SK-N-SH treated with all-trans-retinoic acid at 6 μM for 48 hours (cell line): ENCODE measurements at places on chromosomes 6 and 20.

DNA sequence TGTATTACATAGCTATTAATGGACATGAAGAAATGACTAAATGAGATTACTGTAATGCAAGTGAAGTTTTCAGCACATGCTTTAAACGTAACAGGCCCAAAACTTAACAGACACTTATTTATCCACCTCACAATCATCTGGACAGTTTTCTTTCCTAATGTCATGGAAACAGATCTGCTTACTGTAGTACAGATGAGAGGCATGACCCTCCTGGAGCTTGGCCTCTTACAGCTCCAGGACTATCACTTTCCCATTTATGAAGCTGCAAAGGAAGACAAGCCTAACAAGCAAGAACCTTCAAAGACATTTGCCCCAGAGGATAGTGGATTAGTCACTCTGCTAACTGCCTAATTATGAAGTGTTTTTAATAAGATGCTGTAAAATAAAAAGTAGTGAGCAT lies 419.3 kb downstream of the PHF3 start:
- ATAC-seq: peak; percentile 67

- ATAC-seq: peak; percentile 82
Observed at GRCh38 chr20:37901654-37902503, 1.0 kb upstream of the VSTM2L start.

GRCh38 chr6:105943514-105943913 lies 142.6 kb upstream of the PRDM1 start:
- ATAC-seq: no peak

- ATAC-seq: no peak
Observed at GRCh38 chr6:156735751-156736150, 41.4 kb upstream of the ARID1B start.

- ATAC-seq: peak; percentile 89
Observed at GRCh38 chr20:45036044-45036755, 64.7 kb downstream of the KCNS1 start.

DNA sequence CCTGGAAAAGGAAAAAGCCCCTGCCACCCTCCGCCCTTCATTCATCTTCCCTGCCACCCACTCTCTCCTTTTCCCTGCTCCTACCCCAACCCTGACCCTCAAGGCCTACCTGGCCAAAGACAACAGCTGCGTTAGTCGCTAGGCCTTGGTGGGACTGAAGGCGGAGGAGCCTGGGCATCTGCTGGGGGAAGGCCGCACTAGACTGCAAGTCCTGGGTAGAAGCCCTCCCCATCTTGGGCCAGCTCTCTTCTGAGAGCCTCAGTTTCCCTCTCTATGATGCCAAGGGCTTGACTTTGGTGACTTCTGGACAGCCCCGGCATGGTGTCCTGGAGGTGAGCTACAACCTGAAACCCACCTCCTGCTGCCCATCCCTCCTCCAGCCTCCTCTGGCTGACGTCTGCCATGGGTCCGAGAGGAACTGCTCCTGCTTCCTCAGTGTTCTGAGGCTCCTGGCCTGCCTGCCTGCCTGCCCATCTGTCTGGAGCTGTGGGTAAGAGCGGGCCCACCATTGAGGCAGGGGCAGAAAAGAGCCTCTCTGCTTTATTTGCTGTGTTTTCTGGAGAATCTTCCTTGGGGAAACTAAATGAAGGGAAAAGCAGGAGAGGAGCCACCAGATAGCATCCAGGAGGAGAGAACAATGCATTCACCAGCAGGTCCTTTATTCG lies 7.5 kb upstream of the FOXC1 start:
- no peak for ATAC-seq

DNA sequence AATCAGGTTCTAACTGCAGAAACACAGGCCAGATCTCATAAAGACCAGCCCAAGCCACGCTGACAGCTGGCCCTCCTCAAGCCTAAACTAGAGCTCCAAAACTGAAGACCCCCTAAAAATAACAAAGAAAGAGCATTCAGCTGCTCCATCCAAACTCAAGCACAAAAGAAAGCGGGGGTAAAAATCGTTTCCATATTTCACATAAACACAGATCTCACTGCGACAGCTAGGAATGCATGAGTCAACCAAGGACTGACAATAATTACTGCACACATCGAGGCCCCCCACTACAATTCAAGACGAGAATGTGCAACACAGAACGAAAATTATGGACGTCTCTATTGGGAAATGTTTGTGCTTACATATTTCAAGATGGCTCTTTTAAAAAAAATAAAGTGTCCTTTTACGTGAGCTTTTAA lies 31.1 kb downstream of the CNKSR3 start:
- peak; percentile 71 for ATAC-seq

GRCh38 chr20:20781029-20781428 lies 68.6 kb upstream of the RALGAPA2 start:
- ATAC-seq: no peak

GRCh38 chr6:145012039-145012662 lies 723.2 kb downstream of the EPM2A start:
- ATAC-seq: no peak

DNA sequence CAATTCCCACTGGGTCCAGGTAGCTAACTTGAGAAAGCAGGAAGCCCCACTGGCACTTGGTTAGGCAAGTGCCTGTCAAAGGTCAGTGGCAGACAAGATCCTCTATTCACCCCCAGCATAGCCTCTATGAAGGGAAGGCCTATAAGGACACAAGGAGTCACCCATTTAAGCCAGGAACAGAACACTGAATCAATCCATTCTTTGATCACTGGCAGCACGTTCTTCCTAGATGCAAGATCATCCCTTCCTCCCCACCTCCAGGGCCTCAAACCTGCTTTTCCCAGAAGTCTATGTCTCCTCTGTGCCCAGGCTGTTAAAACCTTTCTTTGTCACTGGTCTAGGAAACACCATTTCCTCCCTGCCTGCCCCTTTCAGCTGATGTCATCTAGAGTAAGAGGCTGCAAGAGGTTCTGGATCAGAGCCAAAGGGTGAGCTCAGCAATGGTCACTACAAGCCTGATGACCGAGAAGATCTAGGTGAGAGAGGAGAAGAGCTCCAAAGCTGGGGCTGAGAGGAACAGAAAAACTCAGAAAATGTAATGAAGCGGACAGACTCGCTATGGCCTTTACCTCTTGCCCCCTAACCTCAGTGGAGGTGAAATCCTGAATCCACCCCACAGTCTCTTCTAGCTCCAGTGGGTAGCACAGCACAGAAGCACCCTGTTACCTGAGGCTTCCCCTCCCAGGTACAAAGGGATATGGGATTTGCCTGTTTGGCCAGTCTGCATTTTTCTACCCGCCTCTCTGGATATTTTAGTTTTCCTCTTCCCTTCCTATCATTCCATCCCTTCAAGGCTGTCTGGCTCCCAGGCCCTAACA lies 1.8 kb downstream of the GTPBP2 start:
- peak; percentile 9 for ATAC-seq

DNA sequence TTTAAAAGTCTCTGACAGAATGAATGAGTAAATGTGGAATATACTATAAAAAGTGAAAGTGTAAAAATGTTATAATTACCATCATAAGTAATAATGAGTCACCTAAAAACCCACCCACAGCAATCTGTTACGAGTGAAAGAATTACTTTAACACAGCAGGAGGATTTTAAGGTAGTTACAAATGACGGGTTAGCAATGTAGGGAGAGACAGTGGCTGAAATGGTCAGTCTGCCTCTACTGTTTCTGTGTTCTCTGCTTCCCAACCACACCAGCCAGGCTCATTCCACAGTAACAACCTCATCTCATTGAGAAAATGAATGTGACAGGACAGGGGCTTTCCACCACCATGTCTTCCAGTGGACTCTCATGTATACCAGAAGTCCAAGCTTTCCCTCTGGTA lies 124.4 kb upstream of the KCNK16 start:
- ATAC-seq: no peak

DNA sequence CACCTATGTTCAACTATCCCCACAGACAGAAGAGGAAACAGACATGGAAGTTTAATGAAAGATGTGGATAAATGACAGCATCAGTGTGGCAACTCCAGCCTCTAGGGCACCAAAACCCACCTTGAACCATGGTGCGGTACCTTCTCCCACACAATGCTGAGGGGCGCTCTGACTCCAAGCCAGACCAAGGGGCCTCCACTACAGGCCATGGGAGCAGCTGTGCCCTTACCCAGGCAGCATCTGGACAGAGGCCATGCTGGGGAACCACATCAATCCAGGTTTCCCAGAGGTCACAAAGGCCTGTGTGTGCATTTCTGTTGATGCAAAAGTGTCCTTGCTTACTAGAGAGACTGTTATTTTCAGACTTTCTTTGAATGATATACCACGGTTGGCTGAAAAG lies 4.1 kb downstream of the PRR18 start:
- ATAC-seq: no peak

DNA sequence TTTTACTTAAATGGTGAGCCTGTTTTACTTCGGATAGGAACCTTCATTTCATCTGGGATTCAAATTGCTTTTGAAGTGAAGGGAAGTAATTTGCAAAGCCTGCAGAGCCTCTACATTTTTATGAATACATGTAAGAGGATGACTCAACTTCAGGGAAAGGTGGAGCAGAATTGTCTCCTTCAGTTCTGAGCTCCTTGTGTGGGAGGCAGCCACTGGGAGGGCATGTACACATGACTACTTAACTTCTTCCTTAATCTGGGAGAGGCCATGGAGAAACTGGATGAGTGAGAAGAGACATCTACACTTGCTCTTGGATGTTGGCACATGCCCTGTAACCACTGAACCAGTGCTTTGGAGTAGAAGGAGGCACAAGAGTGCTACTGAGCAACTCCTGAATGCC lies 145.1 kb upstream of the NRSN1 start:
- ATAC-seq: no peak

DNA sequence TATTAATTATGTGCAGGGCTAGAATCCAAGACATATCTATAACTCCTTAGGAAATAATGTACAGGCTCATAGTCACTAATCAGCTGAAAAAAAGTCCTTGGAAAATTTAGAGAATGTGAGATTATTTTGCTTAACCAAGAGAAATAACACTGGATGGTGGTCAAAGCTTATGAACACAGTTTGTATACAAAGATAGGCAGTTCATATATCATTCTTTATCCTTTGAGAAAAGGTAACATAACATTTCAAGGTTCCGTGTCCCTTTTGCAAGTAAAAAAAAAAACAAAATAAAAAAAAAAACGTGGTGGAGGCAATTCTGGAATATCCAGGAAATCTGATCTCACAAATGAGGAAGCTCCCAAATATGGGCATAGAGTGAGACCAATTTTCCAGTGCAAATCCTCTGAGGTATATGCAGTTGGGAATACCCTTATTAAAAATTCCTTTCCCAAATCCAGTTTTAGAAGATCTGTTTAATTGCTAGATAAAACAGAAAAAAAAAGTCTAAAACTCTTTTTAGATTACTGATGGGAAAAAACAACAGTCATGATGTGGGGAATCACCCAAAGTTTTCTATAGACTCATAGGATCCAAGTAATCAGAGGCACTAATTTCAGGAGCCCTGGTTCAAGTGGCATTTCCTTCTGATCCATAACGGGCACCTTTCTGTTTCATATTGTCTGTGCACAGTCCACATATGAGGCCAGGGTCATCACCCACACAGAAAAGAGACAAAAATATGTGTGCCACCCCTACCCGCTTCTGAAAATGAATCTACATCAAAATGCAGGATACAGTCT lies 17.7 kb upstream of the TNFAIP3 start:
- no peak for ATAC-seq

DNA sequence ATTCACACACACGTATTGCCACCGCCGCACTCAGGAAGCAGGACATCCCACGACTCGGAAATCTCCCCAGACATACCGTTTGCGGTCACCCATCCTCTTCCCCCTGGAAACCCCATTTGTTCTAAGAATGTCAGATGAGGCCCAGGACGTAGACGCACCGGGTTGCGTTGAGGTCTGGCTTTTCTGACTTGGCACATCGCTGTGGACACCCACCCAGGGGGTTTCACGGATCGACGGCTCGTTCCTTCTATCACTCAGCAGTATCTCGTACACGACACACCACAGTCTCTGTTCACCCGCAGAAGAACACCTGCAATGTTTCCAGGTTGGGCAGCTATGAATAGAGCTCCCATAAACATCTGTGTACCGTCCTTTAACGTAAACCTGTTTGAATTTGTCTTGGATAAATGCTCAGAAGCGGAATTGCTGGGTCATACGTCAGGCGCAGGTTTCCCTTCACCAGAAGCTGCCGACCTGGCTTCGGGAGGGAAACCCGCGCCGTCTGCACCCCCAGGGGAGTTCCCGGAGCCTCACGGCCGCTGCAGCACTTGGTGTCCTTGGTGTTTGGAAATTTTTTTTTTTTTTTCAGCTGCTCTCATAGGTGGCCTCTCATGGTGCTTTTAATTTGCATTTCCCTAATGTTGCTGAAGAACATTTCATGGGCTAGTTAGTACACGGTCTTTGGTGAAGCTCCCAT lies 9.3 kb upstream of the EEF1A2 start:
- ATAC-seq: no peak

- ATAC-seq: peak; percentile 55
Observed at GRCh38 chr6:96521306-96521643, 331 bp upstream of the UFL1 start.

DNA sequence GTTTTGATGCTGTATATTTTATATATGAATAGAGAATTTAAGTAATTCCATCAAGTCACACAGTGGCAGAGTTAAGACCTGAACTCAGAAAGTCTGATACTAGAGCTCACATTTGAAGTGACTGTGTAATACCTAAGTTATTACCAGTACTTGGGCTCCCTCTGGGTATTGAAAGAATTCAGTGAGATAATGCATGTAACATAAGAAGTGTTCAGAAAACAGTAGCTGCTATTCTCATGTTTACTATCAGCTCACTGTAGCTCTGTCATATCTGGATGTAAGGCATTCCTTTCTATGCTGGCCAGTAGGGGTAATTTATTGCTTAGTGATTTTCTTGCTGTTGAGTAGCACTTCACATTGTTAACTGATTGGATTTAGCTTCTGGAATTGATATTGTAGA lies 44.6 kb downstream of the NKX2-4 start:
- peak; percentile 85 for ATAC-seq

- ATAC-seq: no peak
Observed at GRCh38 chr20:40233406-40233805, 455.6 kb downstream of the MAFB start.
